ENCODE measurements at places on chromosomes 12 and 14. TPM values are rescaled to one million over a fixed set of nuclear protein-coding genes. Genes with fewer than 3 reads are reported as not detected.

DNA sequence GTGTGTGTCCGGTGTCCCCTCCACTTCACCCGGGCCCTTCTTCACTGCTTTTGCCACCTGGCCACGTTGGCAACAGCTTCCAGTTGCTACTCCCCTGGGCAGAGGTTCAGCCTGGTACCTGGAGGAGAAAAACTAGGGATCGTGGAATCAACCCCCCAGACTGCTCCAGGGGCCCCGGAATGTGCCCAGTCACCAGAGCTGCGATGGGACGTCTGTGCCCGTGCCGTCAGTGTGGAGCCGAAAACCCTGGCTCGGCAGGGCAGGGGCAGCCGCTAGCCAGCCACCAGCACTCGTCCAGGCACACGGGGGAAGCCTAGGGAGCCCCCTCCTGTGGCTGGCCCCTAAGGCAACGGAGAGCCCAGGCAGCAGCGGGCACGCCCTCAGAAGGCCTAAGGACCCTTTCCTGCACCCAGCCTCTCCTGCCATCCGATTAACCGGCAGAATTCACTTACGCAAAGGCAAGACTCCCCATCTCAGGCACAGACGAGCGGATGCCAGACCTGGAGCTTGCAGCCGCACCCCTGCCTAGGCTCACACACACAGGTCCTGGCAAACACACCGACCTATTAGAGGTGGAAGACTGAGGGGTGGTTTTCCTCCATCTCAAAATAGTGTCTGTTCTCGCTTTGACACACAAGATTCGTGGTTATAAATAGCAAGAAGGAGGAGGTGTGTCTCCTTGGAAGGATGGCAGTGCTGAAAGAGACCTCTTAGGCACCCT is 62.6 kb downstream of the FBXL14 start:
- peaks cover 70% of the 10 kb centered on the region for H3K27me3 ChIP-seq
- H3K36me3 ChIP-seq: no peaks in the 10 kb centered on the region
- H3K4me3 ChIP-seq: no peak overlapping the region
- no peak for DNase-seq

GRCh38 chr12:65840793-65841670 is 16.7 kb downstream of the HMGA2 start:
- H3K27ac ChIP-seq: no peak overlapping the region
- no peak for DNase-seq
- no peak overlapping the region for H3K4me3 ChIP-seq
- no peaks in the 10 kb centered on the region for H3K36me3 ChIP-seq

GRCh38 chr12:106205208-106206069 is 42.4 kb downstream of the CKAP4 start:
- peaks cover 28% of the 10 kb centered on the region for H3K27me3 ChIP-seq
- no peak for DNase-seq
- peaks cover 2% of the 10 kb centered on the region for H3K36me3 ChIP-seq
- H3K27ac ChIP-seq: no peak overlapping the region
- H3K4me1 ChIP-seq: no peaks in the 10 kb centered on the region

GRCh38 chr12:94589591-94590001 is 60.8 kb downstream of the TMCC3 start:
- H3K4me1 ChIP-seq: no peaks in the 10 kb centered on the region
- no peak overlapping the region for H3K4me3 ChIP-seq
- DNase-seq: no peak
- H3K27ac ChIP-seq: no peak overlapping the region
- H3K27me3 ChIP-seq: peaks cover 5% of the 10 kb centered on the region
- no peaks in the 10 kb centered on the region for H3K36me3 ChIP-seq

DNA sequence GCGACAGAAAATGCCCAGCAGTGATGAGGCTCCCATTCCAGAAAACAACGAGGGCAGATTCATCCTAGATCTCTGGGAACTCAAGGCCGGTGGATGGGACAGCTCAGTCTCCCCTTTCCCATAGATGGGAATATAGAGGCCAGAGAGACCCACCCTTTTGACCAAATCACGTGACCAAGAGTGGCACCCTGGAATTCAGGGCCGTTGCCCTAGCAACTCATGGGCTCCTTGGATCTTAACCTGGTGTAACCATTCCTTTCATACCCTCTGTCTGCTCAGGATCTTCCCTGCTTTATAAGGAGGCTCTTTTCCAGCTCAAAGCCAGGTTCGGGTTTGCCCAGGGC is 8.4 kb upstream of the LRTM2 start:
- H3K4me1 ChIP-seq: peaks cover 10% of the 10 kb centered on the region
- H3K4me3 ChIP-seq: peak overlapping the region; percentile 54
- H3K27me3 ChIP-seq: peaks cover 4% of the 10 kb centered on the region
- peak overlapping the region; percentile 78 for H3K27ac ChIP-seq
- H3K36me3 ChIP-seq: no peaks in the 10 kb centered on the region

GRCh38 chr12:53725824-53726223 is 1.4 kb downstream of the CALCOCO1 start:
- peak overlapping the region; percentile 91 for H3K4me3 ChIP-seq
- H3K27me3 ChIP-seq: no peaks in the 10 kb centered on the region
- no peak for DNase-seq
- peaks cover 31% of the 10 kb centered on the region for H3K4me1 ChIP-seq
- H3K36me3 ChIP-seq: peaks cover 6% of the 10 kb centered on the region

- DNase-seq: no peak
- no peak overlapping the region for H3K4me3 ChIP-seq
- H3K27me3 ChIP-seq: peaks cover 26% of the 10 kb centered on the region
Observed at GRCh38 chr14:88818018-88818417, 6.4 kb upstream of the TTC8 start.

DNA sequence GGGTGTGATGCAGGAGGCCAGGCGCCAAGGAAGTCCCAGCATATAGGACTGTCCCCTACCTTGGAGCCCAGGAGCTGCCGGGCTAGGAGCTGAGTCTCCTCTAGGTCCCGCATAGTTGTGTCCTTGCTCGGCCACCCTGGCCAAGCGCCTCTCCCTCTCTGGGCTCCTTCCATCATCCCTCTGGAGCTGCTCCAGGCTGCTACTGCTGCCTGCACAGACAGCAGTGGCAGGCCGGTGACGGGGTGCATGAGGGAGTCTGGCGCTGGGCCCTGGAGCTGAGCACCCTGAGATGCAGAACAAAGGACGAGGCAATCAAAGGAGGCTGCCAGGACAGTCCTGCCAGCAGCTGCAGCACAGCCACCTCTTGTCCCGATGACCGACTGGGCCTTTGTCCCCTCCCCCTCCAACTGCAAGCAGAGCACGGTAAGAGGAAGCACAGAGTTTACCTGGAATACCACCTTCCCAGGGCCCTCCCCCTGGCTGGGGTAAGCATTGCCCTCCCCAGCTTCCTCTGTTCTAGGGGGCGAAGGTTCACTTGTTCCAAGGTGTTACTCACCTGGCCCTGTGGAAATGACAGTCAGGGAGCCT is 10.4 kb downstream of the DTX1 start:
- H3K27ac ChIP-seq: no peak overlapping the region
- H3K4me1 ChIP-seq: peaks cover 13% of the 10 kb centered on the region
- no peak for DNase-seq
- no peak overlapping the region for H3K4me3 ChIP-seq

LRRIQ1 gene
- not detected for total RNA-seq

DNA sequence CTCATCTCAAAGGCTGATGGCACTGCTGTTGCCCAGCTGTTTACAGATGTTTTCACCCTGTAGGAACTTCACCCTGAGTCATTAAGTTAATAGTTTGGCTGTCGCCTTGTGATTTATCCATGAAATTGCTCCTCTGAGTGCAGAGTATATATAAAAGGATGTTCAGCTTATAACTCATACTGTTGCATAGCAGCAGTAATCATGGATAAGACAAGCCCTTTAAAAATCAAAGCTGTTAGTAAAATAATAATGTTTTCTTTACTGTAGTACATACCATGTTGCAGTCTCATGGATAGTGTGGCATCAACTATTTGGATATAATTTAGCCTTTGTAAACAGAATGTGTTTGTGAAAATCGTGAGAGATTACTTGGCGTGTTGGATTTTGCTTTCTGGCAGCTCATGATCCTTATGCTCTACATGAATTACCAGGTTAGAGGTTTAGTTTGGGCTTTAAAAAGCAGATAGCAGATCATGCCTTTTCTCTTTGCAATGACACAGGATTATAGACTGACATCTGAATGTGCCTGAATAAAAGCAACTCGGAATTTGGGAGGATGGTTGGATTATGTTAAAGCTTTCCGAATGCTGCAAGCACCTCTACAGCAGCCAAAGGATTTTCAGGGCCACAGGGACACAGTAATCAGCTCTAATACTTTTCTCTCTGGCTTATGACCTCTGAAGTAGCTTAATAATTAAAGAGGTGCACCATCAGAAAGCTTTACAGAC is 279.7 kb upstream of the ATP2B1 start:
- H3K36me3 ChIP-seq: no peaks in the 10 kb centered on the region
- no peak overlapping the region for H3K4me3 ChIP-seq
- no peak for DNase-seq

SYNE3 gene
- 95.8 TPM for total RNA-seq
